Activated CD4-positive, alpha-beta T cell treated with anti-CD3 and anti-CD28 coated beads, Interleukin-2, amount 50 U/mL, for 48 hours (primary cell): ENCODE measurements at places on chromosomes 12 and 14.
A peak's percentile ranks its signal among the peaks of the same experiment; 100 is the strongest.

DNA sequence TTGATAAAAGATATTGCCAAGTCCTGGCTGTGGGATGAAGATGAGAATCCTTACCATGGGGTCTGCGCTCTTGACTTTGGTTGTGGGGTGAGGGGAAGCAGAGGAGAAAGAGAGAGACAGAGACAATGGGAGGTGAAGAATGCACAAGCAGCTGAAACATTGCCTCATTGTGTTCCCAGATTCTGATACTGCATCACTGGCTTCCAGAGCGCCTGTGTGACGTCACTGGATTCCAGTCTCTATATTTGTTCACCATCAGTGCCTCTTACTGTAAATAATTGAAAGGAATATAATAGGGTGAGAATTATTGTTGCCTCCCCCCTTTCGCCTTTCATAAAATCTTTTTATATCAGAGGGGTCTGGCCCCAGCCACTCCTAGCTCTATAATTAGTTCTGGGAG lies 188.9 kb upstream of the NTF3 start:
- no peak for DNase-seq

DNA sequence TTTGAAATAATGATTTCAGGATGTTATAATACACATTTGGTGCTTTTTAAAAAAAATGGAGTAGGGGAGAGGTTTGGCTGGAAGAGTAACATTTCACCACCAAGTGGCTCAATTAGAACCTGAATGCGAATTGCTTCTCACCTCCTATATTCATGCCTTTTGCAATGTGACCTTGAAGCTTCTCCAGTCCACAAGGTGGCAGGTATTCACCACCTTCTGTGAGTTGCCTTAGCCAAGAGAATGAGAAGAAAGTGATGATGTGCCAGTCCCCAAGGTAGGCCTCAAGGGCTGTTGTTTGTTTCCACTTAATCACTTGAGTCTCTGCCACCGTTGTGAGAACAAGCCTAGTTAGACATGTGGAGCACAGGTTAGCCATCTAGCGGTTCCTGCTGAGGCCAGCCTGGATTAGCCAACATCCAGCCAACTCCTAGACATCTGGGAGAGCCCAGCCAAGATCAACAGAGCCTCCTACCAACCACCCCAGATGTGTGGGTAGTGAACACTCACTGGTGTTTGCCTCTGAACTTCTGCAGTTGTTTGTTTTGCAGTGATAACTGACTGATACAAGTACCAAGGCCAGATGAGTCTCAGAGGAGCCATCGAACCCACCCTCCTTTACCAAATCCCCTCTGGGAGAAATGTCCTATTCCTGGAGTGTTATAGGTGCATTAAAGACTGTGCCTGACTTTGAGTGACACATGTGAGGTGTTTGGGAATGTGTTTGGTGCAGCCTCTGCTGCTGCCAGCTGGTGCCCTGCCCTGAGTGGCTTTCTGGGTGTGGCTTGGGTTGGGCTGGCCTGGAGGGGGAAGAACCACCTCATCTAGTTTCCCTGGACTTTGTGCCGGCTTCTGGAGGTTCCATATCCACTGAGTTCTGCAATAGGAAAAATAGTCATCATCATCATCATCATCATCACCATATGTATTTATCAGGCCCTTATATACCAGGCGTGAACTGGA lies 132.5 kb upstream of the RFLNA start:
- DNase-seq, result no peak

DNA sequence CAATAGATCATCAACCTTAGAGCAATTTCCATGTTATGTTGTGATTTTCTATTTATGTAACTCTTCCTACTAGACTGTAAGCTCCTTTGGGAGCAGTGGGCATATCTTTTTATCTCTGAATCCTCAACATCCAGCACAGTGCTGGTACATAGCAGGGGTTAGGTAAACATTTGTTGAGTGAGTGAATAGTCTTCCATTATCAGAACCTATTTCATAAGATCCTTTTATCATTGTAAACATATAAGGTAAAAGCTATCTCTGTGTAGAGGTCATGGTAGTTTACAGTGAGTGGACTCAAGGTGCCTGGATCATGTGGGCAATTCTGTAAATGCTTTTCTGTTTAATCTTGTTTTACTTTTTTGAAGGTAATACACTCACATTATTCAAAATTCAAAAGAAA lies 15.1 kb downstream of the FKBP11 start:
- no peak for DNase-seq

DNA sequence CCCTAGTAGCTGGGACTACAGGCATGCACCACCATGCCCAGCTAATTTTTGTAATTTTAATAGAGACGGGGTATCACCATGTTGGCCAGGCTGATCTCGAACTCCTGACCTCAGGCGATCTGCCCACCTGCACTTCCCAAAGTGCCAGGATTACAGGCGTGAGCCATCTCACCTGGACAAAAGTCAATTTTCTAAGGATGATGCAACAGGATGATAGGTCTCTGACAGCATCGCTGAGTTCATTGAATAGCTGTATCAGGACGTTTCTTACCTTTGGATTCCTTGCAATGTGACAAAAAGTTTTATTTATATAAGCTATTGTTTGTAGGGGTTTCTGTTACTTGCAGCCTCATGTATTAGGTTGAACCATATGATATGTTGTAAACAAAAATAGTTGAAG lies 55.5 kb upstream of the PCED1B start:
- DNase-seq, result no peak

DNA sequence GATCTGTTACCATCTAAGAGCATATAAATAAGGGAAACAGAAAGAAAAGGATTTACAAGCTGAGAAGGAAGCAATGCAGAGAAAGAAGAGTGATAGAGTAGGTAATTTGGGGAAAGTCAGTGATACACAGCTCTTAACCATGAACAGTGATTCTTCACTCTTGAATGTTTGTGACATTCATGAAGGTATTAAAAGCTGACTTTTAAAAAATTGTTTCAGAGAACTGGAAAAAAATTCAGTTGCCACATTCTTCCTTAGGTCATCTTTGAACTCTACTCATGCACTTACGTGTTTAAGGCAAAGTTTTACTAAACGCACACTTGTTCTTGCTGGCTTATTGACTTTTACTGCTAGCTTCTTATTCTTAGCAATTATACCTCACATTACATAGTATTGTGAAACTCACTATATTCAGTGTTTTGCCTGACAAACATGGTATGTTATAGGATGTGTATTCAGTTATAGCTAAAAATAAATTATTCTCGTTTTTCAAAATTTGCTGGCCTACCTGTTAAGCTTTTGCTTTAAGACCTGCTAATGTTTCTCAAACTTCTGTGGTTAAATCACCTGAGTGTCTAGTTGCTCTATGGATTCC lies 10.9 kb downstream of the HIF1A start:
- DNase-seq, result no peak

DNA sequence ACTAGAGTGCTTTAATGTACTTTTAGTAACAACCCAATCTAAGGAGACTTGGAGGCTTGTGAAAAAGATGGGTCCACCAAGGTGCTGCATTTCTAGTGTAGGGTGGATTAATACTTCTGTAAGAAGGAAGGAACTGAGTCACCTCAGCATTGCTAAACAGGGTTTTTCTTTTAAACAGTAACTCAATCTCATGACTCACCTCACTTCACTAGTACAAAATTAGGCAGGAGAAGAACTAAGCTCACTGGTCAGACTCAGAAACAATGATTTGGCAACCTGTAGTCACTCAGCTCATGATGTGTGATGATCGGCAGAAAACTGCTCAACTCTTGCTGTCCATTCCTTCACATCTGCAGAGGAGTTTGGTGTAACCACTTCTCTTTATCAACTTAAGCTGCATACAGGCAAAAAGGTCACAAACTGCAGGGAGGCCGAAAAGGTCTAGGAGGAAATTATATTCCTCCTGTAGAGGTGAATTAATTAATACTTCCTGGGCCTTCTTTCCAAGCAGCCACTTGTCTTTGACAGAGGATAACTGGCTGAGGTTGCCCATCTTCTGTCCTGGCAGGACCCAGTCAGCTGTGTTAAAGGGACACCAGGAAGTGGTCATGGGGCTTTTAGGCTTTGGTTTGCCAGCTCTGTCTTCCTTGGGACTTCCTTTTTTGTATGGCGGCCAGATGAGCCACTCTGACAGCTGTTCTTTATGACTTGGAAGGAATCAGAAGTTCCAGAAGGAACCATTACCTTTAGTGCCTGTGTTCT lies 466.9 kb downstream of the FUT8 start:
- DNase-seq, result no peak

- DNase-seq, result no peak
Measured at GRCh38 chr12:12684375-12685106, 11.4 kb downstream of the GPR19 start.

- no peak for DNase-seq
Measured at GRCh38 chr14:68563251-68564131, 229.4 kb downstream of the ZFP36L1 start.

- no peak for DNase-seq
Measured at GRCh38 chr14:64074961-64075612, 219.1 kb downstream of the ESR2 start.

GRCh38 chr12:70605976-70606375 lies 31.3 kb downstream of the PTPRB start:
- DNase-seq, result no peak

- peak; percentile 41 for DNase-seq
Measured at GRCh38 chr12:118035190-118036041, 18.9 kb downstream of the RFC5 start.

GRCh38 chr12:47251919-47252318 lies 172.2 kb upstream of the AMIGO2 start:
- no peak for DNase-seq

- no peak for DNase-seq
Measured at GRCh38 chr14:75886636-75887348, 95.0 kb downstream of the TGFB3 start.

GRCh38 chr14:52044791-52045522 lies 23.9 kb downstream of the NID2 start:
- DNase-seq, result peak; percentile 25

- no peak for DNase-seq
Measured at GRCh38 chr12:118391424-118391823, 15.1 kb downstream of the SUDS3 start.

GRCh38 chr12:52708010-52708409 lies 4.7 kb upstream of the KRT77 start:
- DNase-seq, result no peak

DNA sequence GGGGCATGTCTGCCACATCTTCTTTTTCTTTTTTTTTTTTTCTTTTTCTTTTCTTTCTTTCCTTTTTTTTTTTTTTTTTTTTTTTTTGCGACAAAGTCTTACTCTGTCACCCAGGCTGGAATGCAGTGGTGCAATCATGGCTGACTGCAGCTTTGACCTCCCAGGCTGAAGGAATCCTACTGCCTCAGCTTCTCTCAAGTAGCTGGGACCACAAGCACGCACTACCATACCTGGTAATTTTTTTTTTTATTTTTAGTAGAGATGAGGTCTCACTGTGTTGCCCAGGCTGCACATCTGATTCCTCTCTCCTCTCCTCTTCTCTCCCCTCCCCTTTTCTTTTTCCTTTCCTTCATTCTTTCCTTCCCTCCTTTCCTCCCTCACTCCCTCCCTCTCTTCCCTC lies 18.5 kb downstream of the SLC15A5 start:
- no peak for DNase-seq

DNA sequence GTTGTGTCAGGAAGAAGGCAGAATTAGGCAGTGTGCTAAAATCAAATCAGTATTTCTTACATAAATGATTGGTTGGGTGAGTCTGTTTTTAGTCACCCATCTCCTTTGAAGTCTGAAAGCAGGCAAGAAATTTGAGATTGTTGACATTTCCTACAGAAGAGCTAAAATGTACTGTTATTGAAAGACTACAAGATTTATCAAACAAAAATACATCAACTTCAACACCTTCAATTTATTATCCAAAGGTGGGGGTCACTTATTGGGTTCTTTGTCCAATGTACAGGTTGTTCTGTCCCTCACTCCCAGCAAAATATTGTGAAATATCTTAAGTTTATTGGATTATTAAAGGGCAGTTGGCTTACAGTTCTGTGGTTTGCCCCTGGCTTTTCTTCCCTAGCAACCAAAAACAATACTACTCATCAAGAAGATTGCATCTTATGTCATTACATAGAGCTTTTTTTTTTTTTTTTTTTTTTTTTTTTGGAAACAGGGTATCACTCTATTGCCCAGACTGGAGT lies 20.6 kb upstream of the PKP2 start:
- no peak for DNase-seq

GRCh38 chr14:23187925-23188324 lies 4.5 kb upstream of the SLC7A8 start:
- no peak for DNase-seq

GRCh38 chr12:58995666-58996363 lies 75.5 kb upstream of the LRIG3 start:
- DNase-seq, result no peak

DNA sequence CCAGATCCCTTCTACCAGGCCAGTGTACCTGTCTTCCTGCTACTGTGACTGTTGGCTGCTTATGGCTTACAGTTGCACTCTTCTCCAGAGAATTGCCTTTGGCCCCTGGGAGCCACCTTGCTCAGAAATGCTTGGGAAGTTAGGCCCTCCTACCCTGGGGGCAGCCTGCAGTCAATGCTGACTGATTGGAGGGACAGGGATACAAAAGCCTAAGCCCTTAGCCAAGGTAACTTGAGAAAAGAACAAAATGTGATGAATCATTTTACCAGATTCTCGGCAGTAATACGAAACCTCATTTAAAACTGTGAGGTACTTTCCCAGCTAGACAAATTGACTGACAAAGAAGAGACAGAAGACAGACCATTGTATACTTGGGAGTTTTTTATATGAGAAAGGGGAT lies 47.3 kb downstream of the PTCSC3 start:
- no peak for DNase-seq

DNA sequence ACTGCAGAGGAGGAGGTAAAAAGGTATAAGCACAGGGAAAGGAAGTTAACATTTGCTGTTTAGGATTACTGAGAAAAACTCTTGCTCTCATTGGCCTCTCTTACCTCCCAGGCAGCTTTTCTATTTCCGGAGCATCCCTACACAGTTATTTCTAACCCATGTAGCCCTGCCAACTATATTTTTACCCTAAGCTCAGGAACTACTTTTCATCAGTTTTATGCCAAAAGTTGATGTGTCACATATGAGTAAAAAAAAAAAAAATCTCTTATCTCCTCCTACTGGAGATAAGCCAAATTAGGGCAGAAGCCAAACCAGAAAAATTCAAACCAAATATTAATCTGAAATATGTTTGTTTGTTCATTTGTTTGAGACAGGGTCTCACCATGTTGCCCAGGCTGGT lies 34.4 kb upstream of the PSMA6 start:
- DNase-seq, result no peak

GRCh38 chr14:22163051-22163450 lies 426.0 kb downstream of the DAD1 start:
- no peak for DNase-seq
